Effector CD4-positive, alpha-beta T cell (primary cell): ENCODE measurements at places on chromosomes 3 and 15.

DNA sequence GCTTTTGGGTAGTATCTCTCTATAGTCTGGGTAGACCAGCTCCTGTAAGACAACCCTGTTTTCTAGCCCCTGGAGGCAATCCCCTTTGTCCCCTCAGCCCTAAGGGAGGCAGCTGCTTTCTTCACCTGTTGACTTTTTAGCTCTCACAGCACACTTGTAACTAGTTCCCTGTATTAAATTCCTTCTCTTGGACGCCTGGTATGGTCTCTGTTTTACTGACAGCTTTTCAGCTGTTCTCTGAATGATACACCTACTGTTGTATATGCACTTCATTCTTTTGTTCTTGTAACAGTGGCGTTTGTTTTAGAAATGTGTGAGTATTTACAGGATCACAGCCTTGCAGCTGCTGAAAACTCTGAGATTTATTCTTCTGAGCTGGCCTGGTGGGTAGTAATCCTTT is 413.0 kb upstream of the RBMS3 start:
- no peak for DNase-seq

DNA sequence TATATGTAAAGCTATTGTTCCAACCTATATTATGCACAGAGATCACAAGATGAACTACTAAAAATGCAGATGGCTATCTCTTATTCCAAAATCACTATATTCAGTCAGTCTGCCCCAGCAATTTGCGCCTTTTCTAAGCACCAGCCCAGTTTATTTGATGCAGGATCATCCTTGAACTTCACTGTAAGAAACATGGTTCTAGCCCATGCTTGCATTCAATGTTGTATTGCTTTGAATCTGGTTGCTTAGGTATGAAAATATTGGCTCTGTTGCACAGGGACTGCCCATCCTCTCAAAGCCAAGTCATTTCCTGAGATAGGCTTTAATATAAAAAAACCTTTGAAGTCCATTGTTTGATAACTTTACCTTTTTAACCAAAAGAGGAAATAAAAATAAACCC is 170.5 kb upstream of the LRIG1 start:
- no peak for DNase-seq

DNA sequence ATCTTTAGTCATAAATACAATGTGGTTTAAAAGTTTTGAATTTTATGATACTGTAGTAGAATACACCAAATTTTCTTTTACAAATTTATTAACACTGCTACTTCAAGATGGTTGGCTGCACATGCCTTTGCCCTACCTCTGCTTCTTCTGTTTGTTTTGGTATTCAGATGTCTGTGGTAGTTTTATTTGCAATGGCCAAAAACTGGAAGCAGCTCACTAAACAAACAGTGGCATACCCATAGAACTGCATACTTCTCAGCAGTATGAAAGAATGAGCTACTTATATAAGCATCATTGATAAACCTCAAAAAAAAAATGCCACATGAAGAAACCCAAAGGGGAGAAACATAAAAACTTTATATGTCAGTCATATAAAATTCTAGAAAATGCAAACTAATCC is 19.5 kb downstream of the ARIH2 start:
- DNase-seq, result no peak

DNA sequence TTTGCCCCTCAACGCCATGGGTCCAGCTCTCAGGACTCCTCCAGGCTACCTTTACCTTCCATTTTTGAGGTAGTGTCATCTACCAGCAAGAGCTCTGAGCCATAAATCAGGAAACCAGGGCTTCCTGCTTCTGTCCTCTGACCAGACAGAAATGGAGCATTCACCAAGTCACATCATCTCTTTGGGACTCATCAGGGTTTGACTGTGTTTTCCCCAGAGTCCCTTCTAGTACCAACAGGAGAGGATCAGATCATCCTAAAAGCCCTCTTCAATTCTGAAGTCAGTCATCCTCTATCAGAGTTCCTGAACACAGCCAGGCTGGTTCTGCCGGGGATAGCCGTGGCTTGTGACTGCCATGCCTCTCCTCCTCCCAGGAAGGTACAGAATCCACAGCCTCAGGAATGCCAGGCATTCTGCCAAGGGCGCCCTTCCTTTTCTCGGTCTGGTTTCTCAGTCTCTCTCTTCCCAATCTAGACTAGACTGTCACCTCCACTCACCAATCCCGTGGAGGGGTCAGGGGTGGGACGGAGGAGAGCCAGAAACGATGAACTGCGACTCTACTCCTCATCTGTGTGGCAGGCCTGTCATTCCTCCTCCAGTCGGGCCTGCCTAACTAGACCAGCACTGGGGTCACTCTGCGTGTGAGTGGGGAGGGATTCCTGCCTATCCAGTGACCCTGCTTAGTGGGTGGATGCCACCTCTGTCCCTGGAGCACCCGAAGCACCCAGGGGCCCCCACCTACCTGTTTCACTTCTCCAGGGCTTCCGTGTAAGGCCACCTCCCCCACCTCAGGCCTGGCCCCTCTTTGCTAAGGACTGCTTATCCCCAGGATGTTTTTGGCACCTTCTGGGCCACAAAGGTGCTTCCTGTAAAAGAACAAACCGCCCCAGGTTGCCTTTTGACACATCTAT is 30.9 kb downstream of the CCNL1 start:
- no peak for DNase-seq

DNA sequence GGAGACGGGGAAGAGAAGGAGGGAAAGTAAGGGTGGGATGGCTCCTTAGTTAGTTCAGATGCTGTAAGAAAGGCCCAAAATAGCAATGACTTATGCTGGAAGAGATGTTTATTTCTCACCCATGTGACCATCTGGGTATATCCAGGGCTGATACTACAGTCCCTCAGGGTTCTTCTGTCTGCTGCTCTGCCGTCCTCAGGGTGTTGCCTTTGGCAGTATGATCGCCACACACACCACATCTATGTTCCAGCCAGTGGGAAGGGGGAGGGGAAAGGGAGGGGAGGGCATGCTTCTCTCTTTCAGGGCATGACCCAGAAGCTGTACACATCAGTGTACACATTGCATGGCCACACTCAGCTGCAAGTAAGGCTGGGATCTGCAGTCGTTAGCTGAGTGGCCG is 10.2 kb downstream of the CD276 start:
- DNase-seq, result no peak

DNA sequence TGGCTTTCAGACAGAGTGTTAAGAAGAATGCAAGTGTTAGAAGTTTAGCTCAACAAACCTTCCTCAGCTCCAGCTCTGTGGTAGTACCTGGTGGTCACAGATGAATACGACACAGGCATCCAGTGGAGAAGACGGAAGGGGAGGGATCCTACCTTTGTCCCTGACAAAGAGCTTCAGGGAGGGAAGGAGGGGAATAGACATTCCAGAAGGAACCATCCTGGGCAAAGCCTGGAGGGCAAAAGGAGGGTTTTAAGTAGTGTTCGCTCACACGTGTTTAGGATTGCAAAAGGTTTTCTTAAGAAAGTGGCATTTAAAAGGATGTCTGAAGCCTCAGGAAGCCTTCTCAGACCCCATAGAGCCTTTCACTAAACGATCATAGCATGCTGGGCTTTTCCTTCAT is 2.8 kb downstream of the CHCHD4 start:
- no peak for DNase-seq

DNA sequence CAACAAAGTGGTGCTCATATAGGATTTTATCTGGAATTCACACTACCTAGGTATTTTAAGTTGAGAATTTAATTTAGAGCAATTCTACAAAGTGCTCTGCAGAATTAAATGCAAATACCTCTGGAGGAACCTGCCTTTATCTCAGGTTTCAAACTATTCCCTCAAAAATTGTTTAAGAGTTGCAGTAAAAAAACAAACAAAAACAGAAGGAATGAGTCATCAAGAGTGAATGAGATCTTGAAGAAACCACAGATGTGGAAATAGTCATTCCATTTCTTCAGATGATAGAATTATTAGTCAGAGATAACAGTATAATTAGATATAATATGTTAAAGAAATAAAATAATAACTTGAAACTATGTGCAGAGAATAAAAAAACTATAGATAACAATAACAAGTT is 80.8 kb upstream of the SCN5A start:
- no peak for DNase-seq

DNA sequence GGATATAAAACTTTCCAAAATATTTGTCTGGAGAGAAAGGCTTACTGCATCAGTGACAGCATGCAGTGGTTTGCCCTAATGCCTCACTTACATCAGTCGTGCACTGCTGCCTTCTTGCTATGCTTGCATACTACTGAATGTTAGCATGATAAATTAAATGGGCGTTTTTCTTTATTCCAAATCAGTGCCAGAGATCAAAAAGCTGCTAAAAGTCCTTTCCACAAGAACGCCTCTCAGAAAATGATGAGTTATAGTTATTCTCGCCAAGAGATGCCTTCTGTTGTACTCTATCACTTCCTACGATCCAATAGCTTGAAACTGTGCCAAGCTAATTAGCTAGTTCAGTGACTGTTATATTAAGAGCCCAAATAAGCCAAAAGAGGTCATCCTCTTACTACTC is 345.8 kb upstream of the ROBO2 start:
- DNase-seq, result no peak

DNA sequence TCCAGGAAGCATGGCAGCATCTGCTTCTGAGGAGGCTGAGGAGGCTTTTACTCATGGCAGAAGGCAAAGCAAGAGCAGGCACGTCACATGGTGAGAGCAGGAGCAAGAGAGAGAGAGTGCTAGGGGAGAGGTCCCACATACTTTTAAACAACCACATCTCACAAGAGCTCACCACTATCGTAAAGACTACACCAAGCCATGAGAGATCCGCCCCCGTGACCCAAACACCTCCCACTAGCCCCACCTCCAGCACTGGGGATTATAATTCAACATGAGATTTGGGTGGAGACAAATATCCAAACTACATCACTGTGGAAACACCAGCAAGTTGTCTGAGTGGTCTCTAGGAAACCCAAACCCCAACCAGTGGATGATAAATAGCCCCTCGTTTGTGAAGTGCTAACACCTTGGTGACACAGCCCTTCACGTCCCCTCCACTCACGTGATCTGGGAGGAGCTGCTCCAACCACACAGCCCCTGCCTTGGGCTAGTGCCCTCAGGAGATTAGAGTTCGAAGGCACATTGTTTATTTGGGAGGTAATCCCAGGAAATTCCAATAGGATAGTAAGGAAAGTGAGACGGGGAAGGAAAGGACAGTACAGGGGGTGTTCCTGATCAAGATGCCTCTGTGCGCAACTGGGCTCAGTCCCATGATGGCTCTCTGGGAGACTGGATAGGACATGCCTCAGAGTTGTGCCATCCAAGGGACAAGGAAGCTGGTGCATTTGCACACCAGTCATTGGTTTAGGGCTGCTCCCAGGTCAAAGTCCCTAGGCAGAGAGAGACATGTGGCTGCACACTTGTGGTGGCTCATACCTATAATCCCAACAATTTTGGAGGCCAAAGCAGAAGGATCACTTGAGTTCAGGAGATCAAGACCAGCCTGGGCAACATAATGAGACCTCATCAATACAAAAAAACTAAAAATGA is 80.6 kb upstream of the CTNNB1 start:
- no peak for DNase-seq

- DNase-seq, result no peak
Observed at GRCh38 chr3:106823701-106824100, 553.5 kb upstream of the CCDC54 start.

DNA sequence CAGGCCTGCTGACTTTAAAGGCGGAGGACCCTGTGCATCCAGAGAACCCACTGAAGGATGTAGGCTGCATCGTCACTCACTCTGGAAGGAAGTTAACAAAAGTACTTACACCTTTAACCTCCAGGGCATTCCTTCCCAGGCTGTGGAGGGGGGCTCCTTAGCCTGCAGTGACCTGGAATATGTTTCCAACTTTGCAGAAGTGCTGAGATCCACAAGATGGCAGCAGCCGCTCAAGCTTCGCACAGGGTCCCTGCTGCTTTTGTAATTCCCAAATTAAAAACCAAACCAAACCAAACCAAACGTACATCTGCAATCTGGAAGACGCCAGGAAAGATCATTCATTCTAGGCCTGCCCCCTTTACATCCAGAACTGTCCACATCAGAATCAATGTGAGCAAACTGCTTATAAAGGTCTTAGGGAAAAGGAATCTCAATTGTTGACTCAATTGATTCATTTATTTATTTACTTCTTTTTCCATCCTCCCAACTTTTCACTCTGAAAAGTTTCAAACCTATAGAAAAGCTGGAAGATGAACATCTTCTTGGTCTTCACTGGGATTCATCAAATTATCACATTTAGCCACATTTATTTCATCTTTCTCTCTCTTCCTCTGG is 70.5 kb upstream of the KLHL25 start:
- no peak for DNase-seq

DNA sequence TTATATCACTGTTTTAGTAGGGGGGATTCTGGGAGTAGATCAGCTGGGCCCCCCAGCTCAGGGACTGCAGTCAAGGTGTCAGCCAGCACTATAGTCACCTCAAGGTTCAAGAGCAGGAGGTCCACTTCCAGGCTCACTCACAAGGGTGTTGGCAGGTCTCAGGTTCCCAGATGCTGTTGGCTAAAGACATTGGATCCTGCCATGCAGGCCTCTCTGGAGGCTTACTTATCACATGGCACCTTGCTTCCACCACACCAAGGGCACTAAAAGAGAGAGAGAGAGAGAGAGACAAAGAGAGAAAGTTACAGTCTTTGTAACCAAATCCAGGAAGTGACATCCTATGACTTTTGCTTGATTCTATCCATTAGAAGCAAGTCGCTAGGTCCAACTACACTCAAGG is 7.5 kb upstream of the PPP1R14D start:
- DNase-seq, result no peak

- no peak for DNase-seq
Observed at GRCh38 chr3:13221491-13222061, 148.3 kb upstream of the IQSEC1 start.

DNA sequence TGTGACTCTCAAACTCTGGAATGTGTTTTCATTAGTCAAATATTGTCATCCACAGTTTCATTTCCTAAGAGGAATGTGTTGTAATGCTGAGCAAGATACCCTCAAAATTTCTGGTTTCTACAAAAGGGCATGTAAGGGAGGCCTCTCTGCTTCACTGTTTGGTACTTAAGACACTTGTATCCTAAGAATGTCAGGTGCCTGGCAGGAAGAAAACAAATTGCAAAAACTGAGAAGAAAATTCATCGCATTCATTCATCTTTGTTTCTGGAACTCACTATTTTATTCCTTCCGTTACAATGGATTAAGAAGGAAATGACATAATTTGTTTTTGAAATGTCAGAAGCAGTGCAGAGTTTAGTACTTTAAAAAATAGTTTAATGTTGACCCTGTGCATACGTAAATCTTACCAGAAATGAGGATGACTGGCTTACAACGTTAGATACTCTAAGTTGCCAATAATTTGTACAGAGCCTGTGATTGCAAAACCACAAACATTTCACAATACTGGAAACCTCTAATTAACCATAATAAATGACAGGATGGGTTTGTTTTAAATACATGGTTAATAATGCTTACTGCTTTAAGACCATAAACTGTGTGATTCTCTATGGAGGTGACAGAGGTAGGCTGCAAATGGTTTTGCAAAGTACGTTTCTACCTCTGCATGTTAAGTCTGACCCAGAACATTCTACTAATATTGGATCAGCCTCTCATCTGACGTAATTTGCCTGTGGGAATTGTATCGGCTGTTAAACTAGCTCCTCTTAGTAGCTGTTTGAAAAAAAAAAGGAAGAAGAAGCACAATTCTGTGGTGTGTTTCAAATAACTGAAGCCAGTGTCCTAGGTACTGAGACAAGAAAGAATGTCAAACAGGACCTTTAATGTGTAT is 477.8 kb downstream of the RBMS3 start:
- no peak for DNase-seq

GRCh38 chr15:83815506-83815905 is 161.6 kb downstream of the ADAMTSL3 start:
- no peak for DNase-seq
